Bronchial epithelial cell (primary cell): ENCODE measurements at places on chromosomes 2 and 18.
A peak's percentile ranks its signal among the peaks of the same experiment; 100 is the strongest.

DNA sequence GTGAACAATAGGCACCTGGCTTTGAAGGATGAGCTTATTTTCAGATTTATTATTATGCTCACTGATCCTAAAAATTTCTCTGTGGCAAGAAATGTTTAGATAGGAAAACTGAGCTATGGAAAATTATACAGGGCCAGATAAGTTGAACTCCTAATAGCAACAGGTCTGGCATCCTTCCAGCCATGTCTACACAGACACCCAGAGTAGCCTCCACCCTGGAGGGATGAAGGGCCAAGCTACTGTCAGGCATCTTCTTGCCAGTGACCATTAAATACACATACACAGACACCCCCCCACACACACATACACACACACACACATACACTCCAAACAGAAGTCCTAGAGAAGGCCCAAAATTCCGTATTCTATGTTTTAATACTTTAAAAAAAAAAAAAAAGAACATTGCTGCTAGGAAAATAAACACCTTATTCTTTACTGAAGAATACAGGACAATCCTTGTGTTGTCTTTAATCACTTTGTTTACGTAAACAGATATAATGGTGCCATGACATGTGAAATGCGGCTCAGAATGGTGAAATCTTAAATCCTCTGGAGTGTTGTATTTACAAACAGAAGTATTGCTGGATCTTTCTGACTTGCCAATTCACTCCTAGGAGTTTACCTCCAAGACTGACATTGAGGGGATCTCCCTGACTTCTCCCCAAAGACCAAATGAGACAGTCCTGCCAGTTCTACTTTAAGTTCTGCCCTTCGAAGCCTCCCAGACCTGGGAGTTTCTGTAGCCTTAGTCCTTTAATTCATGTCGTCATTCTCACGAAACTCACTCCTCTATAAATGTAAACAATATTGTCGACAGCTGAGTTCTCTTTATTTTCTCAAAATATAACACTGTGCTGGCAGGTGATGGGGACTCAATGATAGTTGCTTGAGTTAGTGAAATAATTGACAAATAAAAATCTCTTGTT, 163.1 kb downstream of the ANTXR1 start:
- DNase-seq, result no peak

- no peak for DNase-seq
Observed at GRCh38 chr2:129907256-129907998, 72.0 kb upstream of the RAB6C start.

GRCh38 chr2:50431958-50432650, 599.8 kb downstream of the NRXN1 start:
- no peak for DNase-seq

DNA sequence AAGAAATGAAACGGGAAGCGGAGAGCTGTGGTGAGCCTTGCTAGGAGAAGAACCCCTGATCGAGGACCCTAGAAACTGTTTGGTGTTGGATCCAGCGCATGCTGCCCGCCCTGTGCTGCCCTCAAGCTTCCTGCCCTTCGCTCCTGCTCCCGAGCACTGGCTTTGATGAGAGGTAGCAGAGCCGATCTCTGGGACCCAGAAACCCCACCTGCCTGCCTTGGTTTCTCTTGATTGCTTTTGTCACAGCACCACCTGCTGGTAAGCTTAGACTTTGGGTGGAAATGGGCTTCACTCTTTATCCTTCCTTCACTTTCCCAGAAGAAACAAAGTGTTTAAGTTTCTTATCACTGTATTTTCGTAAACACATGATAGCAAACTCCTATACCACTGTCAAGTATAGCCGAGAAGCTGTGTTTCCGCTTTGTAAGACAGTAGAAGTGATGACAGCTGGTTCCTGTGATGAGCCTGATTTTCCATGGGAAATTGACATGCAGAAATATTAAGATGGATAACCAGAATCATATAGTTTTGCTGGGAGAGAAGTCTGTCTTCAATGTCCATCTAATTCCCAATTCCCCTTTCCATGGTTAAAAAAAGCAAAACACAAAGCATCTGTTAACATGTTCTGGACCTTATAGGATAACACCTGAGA, 267.4 kb downstream of the PHLPP1 start:
- peak; percentile 41 for DNase-seq

GRCh38 chr2:126849991-126850535, 48.6 kb upstream of the TEX51 start:
- no peak for DNase-seq

GRCh38 chr2:237132799-237133198, 47.1 kb downstream of the COPS8 start:
- no peak for DNase-seq

DNA sequence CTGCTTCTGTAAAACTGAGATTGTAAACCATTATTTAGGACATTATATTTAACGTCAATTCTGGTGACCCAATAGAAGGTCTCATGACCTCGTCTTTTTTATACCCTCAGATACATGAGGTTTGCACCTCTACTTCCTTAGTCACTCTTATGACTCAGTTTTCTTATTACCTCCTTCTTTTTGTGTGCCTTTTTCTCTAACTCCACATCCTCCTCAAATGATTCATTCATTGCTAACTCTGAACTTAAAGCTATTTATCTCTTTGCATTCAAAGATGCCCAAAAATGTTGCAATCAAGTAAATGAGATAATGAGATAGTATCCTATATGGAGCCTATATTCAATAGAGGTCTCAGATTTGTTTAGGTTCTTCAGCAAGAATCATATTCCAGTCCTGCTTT, 121.0 kb upstream of the KYNU start:
- DNase-seq, result peak; percentile 91

GRCh38 chr2:74130211-74130995, 17.3 kb downstream of the BOLA3 start:
- peak; percentile 76 for DNase-seq

- peak; percentile 36 for DNase-seq
Observed at GRCh38 chr2:29611850-29612249, 309.5 kb downstream of the ALK start.
